Mammary epithelial cell (primary cell): ENCODE measurements at places on chromosomes 6 and 20. TPM values are rescaled to one million over a fixed set of nuclear protein-coding genes. Genes with fewer than 3 reads are reported as not detected.

LY86 gene
- polyA plus RNA-seq: not detected

NTSR1 gene
- 0.82 TPM for polyA plus RNA-seq

EYS gene
- polyA plus RNA-seq: 0.14 TPM

PPARD gene
- 21.6 TPM for polyA plus RNA-seq

TGM2 gene
- polyA plus RNA-seq: 98.1 TPM

GRCh38 chr20:10185741-10186558, 32.7 kb upstream of the SNAP25 start:
- DNase-seq: no peak

- DNase-seq: no peak
Observed at GRCh38 chr6:8100159-8100854, 2.0 kb downstream of the EEF1E1 start.

DNA sequence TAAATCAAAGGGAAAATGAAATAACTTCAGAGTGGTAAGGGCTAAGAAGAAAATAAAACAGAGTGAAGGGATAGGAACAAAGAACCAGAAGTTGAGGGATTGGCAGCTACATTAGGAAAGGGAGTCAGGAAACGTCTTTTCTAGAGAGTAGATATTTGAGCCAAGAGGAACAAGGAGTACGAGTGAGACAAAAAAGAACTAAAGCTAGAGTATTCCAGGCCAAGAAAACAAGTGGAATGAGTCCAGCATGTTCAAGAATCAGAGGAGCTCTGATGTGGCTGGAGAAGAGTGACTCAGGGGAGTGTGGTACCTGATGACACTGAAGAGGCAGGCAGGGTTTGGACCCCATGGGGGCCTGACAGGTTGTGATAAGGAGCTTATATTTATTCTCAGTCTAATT, 66.3 kb downstream of the CEP162 start:
- DNase-seq: no peak

DNA sequence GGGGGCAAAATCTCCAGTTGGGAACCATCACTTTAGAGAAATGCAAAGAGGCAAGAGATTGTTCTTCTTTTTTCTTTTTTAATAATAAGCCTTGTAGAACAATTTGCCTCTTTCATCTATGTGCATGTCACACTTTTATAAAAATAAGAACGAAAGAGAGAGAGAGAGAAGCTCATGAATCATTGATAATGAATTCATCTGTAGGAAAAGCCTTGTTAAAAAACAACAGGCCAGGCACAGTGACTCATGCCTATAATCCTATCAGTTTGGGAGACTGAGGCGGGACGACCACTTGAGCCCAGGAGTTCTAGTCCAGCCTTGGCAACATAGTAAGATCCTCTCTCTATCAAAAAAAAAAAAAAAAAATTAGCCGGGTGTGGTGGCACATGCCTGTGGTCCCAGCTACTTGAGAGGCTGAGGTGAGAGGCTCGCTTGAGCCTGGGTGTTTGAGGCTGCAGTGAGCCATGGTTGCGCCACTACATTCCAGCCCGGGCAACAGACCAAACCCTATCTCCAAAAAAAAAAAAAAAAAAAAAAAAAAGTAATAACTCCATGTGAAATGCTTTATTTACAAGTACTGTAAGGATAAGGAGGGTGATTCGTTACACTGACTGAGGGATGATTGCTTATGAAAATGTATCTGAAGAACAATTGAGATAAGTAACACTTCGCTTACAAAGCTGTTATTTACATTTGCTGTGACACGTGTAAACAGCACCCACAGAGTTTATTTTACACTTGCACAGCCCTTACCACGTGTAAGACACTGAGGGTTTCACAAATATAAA, 6.0 kb downstream of the CCN5 start:
- DNase-seq: peak; percentile 80

DNA sequence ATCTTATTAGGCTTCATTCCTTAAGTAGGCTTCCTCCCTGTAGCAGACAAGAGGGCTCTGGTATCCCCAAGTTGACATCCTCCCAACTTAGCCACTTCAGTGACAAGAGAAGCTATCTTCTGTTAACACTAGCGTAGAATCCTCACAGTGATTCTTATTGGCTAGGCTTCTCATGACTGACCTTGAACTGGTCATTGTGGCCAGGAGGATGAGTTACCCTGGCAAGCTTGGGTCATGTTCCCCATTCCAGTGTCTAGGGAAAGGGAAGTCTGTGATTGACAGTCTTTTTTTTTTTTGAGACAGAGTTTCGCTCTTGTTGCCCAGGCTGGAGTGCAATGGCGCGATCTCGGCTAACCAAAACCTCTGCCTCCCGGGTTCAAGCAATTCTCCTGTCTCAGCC, 7.1 kb downstream of the CDKAL1 start:
- no peak for DNase-seq

GRCh38 chr20:33853507-33853813, 42.3 kb downstream of the CHMP4B start:
- DNase-seq: no peak

GRCh38 chr6:71203206-71203605, 85.4 kb upstream of the OGFRL1 start:
- no peak for DNase-seq

- no peak for DNase-seq
Observed at GRCh38 chr6:4363656-4364055, 228.3 kb upstream of the ECI2 start.

- DNase-seq: peak; percentile 52
Observed at GRCh38 chr6:127914240-127914639, 13.4 kb upstream of the THEMIS start.

DNA sequence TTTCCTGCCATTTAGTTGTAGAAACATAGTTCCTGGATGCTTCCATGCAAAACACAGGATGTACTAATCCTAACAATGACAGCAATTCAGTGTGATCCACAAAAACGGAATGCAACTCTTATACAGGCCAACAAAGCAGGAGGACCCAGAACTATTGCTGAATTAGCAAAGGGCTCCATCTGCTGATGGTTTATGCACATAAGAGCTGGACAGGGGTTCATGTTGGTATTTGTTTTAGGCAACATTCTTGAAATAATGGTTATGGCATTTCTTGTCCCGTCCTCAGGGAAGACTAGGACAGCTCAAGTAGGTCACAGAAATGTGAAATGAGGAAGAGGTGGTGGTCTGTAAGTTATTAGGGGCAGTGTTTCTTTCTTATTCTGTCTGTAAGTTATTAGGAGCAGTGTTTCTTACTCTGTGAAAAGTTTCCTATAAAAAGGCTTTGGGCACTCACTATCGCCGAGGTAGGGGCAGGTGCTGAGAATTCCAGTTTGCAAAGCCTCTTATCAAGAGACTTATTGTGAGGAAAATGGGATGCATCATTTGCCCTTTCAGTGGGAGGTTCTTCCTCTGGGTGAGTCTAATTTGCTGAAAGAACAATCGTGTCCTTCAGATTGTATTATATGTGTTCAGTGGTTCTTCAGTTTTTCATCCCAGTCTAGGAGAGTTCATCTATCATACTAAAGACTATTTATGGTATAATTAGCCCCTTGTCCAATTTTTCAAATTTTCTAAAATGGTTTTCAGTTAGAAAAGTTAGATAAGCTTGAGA, 171.1 kb downstream of the MCHR2 start:
- peak; percentile 69 for DNase-seq
